GOT3 (cell line): ENCODE measurements at places on chromosomes 2 and 18.

DNA sequence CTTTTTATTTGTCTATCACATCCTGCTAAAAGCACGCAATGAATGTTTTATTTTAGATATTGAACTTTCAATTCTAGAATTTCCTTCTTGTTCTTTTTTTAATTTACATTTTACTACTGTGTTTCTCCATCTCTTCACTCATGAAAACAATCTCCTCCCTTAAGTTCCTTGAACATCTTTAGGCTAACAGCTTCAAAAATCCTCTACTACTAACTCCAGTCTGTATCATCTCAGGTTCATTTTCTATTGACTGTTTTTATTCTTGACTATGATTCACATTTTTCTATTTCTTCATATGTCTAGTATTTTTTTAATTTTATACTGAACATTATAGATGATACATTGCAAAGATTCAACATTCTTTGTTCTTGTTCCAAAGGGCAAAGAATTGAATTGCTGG, 79.2 kb upstream of the NCK2 start:
- DNase-seq = no peak

GRCh38 chr18:8001711-8002301, 434.7 kb downstream of the PTPRM start:
- DNase-seq = no peak

DNA sequence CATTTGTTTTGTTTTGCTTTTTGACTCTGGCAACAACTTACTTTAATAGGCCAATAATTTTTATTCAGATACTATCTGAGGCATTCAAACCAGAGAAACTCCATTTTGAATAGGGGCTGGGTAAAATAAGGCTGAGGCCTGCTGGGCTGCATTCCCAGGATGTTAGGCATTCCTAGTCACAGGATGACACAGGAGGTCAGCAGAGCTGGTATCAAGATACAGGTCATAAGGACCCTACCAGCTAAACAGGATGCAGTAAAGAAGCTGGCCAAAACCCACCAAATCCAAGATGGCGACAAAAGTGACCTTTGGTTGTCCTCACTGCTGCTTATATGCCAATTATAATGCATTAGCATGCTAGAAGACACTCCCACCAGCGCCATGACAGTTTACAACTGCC, 102.2 kb upstream of the XPO1 start:
- DNase-seq = no peak

DNA sequence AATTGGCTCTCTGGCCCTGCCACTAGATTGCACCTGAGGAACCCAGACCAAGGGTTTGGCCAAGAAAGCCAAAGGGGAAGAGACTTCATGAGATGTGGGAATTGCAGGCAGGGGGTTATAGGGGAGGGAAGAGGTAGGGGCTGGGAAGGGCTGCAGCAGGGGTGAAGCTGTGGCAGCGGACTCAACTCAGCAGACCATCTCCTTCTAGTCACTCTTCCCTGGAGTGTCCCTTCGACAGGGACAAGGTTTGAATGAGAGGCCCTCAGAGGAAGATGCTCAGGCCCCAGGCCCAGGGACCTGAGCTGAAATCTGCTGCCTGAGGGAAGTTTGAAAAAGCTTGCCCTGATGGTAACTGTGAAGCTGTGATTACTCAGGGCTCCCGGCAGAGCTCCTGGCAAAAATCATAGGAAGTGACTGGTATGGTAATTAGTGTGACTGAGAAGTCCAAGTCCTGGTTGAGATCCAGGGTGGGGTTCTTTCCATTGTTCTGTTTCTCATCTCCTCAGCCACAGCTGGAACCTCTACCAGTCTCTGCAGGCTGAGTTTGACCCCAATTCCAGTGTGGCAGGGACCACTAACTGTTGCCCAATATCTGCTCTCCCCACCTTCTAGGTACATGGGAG, 300.9 kb downstream of the CYP26B1 start:
- DNase-seq = no peak

DNA sequence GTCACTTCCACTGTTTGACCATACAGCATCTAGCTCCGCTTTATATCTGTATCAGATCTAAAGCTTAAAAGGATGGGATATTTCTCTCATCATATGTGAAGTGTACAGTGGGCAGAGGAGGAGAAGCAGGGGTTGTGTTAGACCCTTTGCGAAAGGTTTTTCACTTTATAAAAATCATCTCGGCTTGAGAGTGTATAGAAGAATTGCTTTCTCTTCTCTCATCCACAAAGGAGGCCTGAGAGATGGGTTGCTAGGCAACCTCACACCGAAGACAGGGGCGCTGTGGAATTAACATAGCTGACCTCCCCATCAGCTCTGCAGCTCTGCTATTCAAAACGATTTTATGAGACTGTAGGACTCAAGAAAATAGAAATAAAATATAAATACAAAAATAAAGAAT, 70.2 kb upstream of the GALNT3 start:
- DNase-seq = no peak

DNA sequence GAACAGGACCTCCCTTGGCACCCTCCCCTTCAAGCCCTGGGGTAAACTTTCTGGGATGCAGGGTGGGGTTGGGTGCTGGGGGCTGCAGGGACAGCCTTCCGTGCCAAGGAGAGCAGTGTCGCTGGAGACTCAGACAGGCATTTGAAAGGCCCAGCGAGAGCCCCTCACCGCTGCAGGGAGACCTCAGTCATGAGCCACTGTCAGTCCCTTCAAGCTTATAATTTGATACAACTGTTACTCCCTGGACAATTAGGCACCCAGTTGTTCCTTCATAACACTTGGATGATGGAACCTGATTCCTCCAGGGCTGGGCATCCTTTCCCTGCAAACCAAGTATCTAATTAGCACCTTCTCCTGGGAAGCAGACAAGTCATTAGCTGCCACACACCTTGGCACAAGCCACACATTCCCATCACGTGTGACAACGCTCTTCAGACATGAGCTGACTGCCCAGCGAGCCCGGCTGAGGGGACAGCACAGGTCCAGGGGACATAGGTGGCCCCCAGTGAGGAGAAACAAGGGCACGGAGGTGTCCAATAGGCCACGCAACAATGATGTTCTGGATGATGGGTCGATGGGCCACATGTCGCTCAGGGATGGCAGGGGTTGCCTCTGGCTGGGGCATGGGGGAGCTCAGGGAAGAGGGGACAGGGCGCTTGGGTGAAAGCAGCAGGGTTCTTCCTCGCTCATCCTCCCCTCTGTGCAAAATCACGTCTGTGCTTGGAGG, 59.6 kb downstream of the KCNF1 start:
- no peak for DNase-seq

DNA sequence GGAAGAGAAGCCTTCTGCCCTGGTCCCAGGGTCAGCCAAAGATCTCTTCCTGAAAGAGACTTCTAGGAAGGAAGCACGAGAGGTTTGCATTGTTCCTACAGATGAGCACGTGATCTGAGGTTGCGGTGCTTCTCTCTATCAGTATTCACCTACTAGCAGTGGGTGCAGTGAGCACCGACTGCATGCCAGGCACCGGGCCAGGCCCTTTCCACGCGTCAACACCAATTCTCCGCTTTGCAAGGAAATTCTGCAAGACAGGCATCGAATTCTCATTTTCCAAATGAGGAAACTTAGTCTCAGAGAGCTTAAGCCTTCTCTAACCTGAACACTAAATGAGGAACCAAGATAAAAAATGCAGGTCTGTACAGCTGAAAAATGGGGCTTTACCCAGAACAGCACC, 151.5 kb upstream of the MYCN start:
- DNase-seq = no peak

- DNase-seq = no peak
Measured at GRCh38 chr18:36814994-36815393, 13.8 kb downstream of the TPGS2 start.

DNA sequence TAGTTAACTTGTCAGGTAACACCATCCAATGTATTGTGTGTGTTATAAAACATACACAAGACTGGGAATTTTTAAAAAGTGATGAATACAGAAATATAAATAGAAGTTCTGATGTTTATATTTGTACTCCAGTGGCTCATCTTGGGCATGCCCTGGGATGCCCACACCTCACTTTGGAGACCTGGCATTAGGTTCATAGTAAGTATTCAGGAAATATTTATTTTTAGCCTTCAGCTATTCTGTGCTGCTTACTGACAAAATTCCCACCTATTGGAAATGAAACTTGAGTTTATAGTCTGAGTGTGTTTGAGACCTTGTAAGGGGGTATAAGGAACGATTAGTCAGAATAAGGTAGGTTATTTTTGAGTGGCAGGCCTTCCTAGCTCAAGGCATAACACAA, 67.5 kb downstream of the MYO1B start:
- no peak for DNase-seq

- DNase-seq = no peak
Measured at GRCh38 chr2:9300214-9300613, 93.6 kb downstream of the ASAP2 start.

- no peak for DNase-seq
Measured at GRCh38 chr2:164920430-164920829, 34.9 kb downstream of the SLC38A11 start.

- no peak for DNase-seq
Measured at GRCh38 chr2:100767224-100767653, 52.7 kb upstream of the NPAS2 start.

DNA sequence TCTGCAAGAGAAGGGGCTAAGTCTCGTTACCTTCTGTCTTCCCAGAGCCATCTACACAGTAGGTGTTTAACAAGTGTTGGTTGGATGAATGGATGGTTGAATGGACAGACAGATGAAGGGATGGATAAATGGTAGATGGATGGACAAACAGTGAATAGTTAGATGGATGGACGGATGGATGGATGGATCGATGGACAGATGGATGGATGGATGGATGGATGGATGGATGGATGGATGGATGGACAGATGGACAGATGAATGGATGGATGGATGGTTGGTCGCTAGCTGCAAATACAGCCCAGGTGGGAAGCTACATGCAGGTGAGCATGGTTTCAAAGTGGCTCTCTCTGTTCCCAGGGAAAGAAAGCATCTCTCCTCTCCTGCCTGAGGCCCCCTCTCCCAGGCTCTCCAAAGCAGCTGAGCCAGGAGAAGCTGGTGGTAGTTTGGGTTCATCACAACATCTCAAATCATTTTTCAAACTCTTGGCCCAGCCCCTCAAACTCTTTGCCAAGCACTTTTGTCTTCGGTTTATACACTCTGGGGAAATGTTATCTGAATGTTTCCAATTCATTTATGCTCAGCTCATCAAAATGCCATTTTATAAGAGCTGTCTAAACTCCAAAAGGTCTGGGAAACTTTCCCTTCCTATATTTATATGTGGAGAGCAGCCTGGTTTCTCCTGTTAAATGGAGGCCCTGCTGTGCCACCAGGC, 192.7 kb downstream of the ANAPC1 start:
- DNase-seq = no peak

DNA sequence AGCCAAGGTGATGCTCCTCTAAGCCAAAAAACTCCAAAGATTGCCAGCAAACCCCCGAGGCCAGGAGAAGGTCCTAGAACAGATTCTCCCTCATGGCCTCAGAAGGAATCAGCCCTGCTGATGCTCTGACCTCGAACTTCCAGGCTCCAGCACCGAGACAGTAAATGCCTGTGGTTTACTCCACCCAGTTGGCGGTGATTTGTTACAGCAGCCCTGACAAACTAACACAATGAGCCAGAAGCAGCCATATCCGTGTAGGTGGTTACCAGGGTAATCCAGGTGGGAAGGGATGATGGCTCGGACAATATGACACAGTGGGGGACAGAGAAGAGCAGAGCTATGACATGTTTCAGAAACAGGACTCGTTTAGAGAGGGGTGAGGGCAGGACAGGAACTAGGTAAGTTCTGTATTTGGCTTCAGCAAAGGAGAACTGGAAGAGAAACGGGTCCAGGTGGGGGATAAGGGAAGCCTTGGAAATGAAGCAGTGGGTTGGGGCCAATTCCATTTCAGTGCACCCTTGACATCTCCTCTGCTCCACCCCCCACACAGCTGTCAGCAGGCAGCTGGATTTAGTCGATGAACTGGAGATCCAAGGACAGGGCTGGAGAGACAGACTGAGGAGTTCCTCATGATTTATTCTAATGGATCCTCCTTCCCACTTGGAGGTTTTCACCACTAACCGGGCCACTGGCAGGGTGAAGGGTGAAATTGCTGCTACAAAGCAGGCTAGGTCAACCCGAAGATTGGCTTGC, 179.7 kb upstream of the SH3BP4 start:
- no peak for DNase-seq

DNA sequence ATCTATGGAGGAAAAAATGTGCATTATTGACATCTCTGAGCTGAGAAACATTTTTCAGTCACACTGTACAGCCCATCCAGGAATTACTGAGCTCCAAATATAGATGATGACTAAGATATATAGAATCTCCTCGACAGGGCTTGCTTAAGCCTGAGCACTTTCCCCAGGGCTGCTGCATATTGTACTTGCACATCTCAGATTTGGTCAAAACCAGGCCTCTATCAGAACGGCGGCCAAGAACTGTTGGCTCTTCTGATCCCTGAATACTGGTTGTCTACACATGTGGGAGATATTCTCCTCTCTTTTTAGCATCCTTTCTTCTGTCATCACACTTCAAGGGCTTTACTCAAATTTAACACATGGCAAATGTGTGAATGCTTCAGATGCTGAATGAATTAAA, 201.5 kb upstream of the SLC35G4 start:
- no peak for DNase-seq
